ENCODE measurements at places on chromosomes 16 and 17. TPM values are rescaled to one million over a fixed set of nuclear protein-coding genes. Genes with fewer than 3 reads are reported as not detected.

DNA sequence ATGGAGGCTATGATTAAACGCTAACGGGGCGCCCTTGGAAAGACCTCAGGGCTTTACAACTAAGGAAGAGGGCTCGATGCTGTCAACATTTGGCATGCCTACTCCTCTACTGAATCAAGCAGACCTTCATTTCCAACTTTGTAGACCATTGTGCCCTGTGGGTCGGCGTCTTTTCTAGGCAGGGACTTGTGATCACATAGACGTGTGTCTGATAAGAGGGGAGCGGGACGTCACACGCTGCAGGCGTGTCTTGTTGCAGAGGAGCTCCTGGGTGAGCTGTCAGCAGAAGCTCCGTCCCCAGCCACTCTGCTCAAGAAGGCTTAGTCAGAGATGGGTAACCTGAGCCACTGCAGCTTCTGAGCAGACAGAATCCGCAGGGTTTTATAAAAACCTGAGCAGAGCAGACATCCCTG lies 2.8 kb downstream of the MAPK8IP3 start:
- no peak for DNase-seq

GRCh38 chr17:64190472-64190871 lies 60.5 kb upstream of the ERN1 start:
- no peak for DNase-seq

- no peak for DNase-seq
These were observed 17.6 kb downstream of the CCDC42 start for GRCh38 chr17:8726941-8727555.

GRCh38 chr17:73705594-73705993 lies 61.3 kb upstream of the SDK2 start:
- DNase-seq = no peak

DNA sequence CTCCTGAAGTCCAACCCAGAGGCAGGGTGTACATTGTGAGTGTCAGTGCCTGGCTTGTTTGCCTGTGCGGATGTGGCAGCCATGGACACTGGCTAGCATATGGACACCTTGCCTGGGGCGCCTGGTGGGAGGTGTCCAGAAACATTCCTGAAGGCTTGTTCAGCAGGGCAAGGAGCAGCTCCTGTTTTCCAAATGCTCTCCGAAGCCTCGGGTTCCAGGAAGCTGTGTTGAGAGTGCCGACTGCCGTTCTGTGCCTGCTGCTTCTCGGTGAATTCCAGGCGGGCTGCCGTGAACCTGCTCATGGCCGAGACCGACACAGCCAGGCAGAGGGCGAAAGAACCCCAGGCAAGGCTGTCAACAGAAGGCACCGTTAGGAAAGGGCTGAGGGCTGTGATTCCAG lies 10.9 kb upstream of the DHRS7C start:
- DNase-seq = no peak

KRTAP3-1 gene
- total RNA-seq = not detected

- no peak for DNase-seq
These were observed 17.8 kb upstream of the RAI1 start for GRCh38 chr17:17663160-17664063.

DNA sequence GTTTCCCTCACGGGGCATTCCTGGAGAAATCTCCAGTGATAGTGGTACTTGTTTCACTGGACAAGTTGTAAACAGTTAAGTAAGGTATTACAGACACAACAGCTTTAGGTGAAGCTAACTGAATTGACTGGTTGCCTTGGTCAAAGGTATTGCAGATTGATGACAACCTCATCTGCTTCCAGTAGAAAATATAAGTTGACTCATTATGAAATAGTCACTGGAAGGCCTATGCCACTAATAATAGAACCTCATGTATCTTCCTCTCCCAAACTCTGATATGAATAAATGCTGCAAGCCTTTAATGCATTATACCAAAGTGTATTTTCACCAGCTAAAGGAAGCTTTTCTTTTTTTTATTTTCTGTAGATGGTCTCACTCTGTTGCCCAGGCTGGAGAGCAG lies 44.8 kb downstream of the GLG1 start:
- DNase-seq = no peak

Measured in upper lobe of left lung (tissue), 6 donors.